ENCODE measurements at places on chromosomes 16 and 17.

GRCh38 chr16:14548933-14549788 is 80.9 kb downstream of the PARN start:
- no peak for DNase-seq

- peak; percentile 56 for DNase-seq
Observed at GRCh38 chr17:78383725-78384471, 5.4 kb downstream of the PGS1 start.

DNA sequence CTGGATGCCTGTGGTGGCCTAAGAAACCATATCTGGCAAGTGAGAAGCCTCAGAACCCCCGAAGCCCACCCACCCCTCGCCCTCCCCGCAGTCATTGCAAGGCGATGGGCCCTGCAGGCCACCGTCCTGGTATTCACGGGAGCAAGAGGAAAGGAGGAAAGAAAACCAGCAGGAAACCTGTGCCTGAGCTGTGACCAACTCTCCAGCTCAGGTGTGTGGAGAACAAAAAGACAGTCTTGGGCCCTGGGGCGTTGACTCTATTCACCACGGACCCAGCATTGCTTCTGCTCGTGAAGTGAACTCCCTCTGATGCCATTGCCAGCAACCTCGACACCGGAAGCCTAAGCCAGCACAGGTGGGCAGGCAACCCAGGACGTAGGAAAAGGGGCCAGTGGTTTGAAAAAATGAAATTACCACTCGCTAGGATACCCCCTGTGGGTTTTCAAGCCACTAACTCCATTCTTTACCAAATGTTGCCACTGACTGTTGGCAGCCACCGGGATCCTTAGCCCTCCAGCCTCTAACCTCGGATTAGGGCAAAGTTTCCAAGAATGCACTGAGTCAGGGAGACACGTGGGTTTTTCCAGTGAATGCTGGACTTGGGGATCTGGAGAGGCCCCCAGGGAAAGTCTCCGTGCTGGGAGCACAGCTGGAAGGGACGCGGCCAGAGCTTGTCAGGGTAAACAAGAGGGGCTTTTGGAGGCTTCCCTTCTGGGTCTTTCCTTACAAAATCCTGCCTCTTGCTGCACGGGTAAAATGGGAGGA is 25.1 kb downstream of the FA2H start:
- DNase-seq = no peak

GRCh38 chr16:57540387-57540786 is 2.1 kb upstream of the ADGRG5 start:
- no peak for DNase-seq

DNA sequence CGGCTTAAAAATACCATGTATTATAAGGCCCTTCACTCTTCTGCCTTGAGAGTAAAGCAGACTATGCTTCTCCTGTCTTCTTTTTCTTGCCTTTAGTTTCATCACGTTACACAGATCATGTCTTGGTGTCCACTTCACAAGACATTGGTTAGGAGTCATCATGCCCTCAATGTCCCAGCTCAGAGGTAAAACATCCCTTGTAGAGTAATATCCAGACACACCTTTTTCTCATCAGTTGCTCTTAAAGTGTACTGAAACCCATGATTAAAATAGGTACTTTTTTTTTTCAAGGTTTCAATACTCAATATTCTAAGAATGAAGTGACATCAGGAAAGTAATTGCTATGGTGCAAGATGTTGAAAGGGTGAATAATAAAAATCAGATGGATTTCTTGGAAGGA is 267.8 kb downstream of the PMP22 start:
- no peak for DNase-seq

GRCh38 chr16:79639576-79640311 is 39.2 kb upstream of the MAF start:
- DNase-seq = no peak

GRCh38 chr17:40293363-40293762 is 5.7 kb downstream of the CDC6 start:
- DNase-seq = no peak

- no peak for DNase-seq
Observed at GRCh38 chr16:30715750-30716445, 16.9 kb downstream of the SRCAP start.
